ENCODE measurements at places on chromosomes 1 and 21. TPM values are rescaled to one million over a fixed set of nuclear protein-coding genes. Genes with fewer than 3 reads are reported as not detected.

The S100A16 gene
- total RNA-seq: 48.2 TPM

The MAP3K21 gene
- total RNA-seq: 0.63 TPM

The CLCC1 gene
- total RNA-seq: 28.3 TPM

DNA sequence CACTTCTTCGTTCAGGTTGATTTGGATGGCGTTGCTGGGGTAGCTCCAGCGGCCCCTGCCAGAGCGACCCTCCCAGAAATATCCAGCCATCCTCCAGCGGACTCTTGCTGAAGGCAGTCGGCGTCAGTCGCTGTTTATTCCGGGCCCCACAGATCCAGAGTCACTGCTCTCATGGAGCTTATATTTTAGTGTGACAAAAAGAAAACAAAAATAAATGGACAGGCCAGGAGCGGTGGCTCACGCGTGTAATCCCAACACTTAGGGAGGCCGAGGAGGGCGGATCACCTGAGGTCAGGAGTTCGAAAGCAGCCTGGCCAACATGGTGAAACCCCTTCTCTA is 791 bp upstream of the CFAP298 start:
- no peak for DNase-seq

- no peak for DNase-seq
Observed at GRCh38 chr21:42745511-42746239, 92.3 kb downstream of the PDE9A start.

- DNase-seq: no peak
Observed at GRCh38 chr21:26042181-26042876, 128.2 kb downstream of the APP start.

GRCh38 chr21:35682904-35683549 is 377.3 kb downstream of the SETD4 start:
- DNase-seq: no peak

DNA sequence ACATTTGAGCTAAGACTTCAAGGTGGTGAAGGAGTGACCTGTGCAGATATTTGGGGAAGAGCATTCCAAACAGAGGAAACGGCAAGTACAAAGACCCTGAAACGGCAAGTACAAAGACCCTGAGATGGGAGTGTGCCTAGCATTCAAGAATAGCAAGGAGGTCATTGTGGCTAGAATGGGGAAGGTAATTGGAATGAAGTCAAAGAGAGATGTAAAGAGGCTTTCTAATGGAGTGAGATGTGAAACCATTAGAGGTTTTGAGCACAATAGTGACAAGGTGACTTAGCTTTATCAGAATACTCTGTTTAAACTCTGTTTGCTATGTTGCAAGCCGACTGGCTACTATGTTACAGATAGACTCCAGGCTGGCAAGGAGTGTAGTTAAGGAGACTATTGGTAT is 4.4 kb downstream of the CDC7 start:
- DNase-seq: no peak

The C1orf167 gene
- total RNA-seq: 1.3 TPM

DNA sequence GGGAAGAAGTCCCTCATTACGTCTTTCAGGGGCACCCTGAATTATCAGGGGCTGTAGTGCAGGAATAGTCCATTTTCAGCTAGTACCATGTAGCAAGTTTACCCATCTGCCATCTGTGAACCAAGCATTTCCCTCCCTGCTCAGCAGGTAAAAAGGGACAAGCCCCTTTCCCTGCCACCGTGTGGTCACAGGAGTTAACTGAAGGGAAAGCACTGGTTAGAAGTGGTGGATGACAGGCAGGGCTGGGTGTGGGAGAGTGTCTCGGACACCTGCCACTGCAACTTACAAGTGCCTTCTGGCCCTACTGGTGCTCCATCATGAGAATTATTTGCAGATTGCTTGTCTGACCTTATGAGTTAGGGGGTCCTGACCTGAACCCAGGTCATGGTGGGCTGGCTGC is 32.0 kb upstream of the IGSF5 start:
- DNase-seq: no peak

The KIAA0040 gene
- total RNA-seq: 17.3 TPM

- DNase-seq: no peak
Observed at GRCh38 chr1:33257772-33258712, 1.8 kb downstream of the ZNF362 start.

DNA sequence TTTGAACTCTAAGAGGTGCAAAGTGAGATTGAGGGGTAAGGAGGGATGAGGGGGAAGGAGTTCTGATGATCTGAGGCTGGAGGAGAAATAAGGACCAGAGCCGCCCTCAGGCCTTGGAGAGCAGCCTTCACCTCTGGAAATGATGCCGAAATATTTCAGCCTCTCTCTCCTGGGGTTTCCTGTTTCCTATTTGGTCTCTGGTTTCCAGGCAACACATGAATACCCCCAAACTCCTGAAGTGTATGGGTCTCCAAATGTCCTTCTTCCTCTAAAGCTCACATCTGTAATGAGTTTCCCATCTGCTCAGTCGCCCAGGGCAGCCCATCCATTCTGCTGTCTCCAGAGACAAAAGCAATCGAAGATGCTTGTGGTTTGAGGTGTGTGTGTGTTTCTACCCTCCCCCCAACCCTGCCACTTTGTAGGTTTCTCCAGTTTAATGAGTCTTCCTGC is 52.0 kb upstream of the FAM20B start:
- DNase-seq: no peak

Data from left cardiac atrium (tissue), 4 donors.